ENCODE measurements at places on chromosomes 12 and 14.

GRCh38 chr14:89164168-89165073 lies 252.6 kb downstream of the FOXN3 start:
- peak; percentile 6 for DNase-seq

- DNase-seq, result no peak
Observed at GRCh38 chr12:108210001-108210400, 80.9 kb downstream of the WSCD2 start.

GRCh38 chr12:42017051-42017450 lies 127.6 kb downstream of the GXYLT1 start:
- no peak for DNase-seq

DNA sequence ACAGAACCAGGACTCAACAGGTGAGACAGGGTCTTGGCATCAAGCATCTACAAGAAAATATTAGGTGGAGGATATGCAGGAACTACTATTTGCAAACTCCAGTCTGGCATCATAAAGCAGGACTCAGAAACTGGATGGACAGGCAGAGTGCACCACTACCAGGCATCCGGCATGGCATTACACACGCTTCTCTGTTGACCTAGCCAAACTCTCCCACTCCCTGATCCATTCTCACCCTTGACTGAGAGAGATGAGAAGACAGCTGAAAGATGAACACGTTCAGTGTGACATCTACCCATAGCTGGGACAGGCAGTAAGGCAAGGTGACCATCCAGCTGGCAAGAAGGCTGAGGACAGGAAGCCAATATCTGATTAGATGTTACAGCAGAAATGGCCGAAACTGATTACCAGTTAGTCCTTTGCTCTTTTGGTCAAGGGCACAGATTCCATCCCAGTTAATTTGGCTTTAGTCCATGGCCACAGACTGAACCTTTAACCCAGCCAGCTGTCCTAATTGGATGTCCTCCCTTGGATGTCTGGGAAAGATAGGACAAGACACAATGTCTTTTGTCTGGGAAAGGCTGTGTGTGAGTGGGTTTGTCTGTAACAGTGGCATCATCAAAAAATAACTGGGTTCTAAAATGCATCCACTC lies 71.6 kb downstream of the BBS10 start:
- DNase-seq, result no peak

DNA sequence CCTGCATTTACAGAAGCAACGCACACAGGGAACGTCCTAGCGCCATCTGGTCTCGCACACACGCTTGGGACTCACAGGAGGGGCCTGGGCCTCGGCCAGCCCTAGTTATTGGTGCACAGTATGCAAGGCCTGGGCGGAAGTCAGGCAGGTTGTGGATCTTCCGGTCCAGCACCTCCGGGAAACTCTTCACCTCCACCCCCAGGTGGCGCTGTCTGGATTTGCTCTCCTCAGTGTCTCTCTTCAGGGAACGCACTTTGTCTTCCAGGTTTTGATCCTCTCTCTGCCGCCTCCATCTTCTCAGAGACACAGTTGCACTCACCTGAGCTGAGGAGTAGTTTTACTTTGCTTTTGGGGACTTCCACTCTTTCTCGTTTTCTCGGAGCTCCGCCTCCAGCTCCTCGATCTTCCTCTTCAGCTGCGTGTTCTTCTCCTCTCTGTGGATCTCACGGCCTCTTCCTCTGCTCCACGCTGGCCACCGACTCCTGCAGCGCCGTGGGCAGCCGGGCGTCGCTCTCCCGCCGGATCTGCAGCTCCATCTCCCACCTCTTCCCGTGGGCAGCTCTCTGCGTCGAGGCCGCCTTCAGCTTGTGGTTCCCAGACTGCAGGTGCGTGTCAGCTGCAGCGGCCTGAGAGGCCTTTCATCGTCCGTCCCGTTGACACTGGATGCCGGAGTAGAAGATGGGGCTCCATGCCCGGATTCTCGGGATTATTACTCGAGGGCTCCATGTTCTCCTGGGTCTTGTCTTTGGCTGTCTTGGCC lies 933.8 kb downstream of the TMEM121 start:
- DNase-seq, result no peak

- DNase-seq, result no peak
Observed at GRCh38 chr14:85947461-85948139, 417.7 kb downstream of the FLRT2 start.

DNA sequence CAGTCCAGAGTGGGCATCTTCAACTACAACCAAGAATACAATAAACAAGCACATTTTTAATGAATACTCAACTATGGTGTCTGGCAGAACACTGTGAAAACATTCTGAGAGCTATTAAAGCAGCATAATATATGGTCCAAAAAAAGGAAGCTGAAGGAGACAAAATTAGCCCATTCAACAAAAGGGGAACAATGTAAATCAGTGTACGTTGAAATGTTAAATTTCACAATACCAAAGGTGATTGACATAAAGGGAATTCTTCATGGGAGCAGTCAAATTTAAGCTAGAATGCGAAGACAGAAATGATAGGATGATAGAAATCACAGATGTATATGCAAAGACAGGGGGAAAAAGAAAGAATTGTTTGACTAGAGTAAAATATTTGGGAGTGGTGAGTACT lies 41.3 kb upstream of the SYCP3 start:
- DNase-seq, result peak; percentile 37

- DNase-seq, result no peak
Observed at GRCh38 chr12:96106137-96106536, 70.8 kb upstream of the LTA4H start.

- DNase-seq, result no peak
Observed at GRCh38 chr14:80275208-80275850, 64.0 kb upstream of the DIO2 start.

- DNase-seq, result peak; percentile 59
Observed at GRCh38 chr12:76024942-76025600, 6.5 kb downstream of the PHLDA1 start.

DNA sequence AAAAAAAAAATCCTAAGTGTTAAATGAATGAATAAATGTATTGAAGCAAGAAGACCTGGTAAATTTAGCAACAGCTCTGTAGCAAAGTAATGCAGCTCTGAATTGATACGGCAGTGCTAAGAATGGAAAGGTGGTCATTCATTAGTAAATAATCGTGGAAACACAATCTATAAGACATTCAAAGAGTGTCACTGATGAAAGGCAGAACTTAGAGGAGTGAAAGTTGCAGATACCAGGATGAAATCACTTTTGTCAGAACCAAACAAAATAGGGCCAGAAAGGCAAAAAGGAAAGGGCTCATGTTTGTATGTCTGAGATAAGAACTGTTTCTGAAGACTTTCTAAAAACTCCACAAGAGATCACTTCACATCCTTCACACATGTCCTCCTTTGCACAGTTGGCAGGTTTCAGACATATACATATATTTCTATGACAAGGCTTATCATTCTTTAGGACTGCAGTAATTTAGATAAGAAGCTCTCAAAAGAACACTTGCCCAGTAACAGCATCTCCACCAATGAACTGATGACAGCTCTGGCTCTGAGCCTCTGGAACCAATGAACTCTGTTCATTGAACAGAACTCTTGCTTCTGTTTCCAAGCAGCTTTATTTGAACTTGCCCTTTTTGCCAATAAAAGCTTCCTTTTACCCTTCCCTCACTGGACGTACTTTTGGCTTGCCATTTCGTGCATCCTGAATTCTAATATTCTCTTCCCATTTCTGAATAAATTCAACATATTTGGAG lies 4.2 kb upstream of the LRR1 start:
- DNase-seq, result no peak

GRCh38 chr12:68823696-68824095 lies 15.7 kb downstream of the MDM2 start:
- no peak for DNase-seq

GRCh38 chr14:74955229-74956026 lies at the start of gene PGF:
PGF (minus strand) TSS chr14:74955597; CDS start chr14:74955242, 355 bp downstream.
- peak; percentile 53 for DNase-seq

DNA sequence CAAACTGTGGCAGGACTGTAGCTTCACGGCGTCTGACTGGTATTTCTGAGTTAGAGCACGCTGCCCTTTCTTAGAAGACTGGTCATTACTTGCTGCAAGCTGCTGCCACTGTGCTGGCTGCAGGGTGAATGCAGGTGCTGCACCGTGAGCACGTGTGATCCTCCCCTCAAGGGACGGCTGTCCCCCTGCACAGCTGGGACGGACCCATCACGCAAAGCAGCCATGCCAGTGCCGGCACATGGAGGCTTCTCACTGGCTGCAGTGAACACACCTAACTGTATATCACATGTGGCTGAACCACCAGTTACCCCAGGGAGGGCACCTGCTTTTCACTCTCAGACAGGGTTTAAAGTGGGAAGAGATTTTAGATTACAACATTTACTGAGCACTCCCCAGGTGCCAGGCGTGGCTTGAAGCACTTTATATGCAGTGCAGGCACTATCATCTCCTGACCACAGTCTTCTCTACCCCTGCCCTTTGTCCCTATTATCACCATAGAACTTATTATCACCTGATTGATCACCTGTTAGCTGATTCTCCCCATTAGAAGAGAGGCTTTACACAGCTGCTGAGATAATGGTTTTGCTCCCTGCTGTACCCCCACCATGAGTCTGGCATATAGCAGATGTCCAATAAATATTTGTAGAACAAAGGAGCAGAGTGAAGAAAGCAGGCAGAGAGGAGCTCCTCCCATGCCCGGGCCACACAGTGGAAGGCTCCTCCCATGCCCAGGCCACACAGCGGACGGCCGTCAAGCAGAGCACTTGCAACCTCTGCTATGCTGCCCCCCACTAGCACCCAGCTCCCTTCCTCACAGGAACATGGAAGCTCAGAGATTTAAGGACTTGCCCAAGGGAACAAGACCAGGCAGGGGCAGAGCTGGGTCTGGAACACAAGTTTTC lies 25.9 kb downstream of the SLC25A47 start:
- no peak for DNase-seq

GRCh38 chr12:18861287-18861858 lies 123.5 kb downstream of the CAPZA3 start:
- DNase-seq, result no peak

GRCh38 chr12:23236811-23237210 lies 611.8 kb downstream of the ETNK1 start:
- no peak for DNase-seq

- no peak for DNase-seq
Observed at GRCh38 chr12:98308141-98308540, 207.2 kb upstream of the TMPO start.

- no peak for DNase-seq
Observed at GRCh38 chr12:32066206-32066605, 40.4 kb upstream of the BICD1 start.

DNA sequence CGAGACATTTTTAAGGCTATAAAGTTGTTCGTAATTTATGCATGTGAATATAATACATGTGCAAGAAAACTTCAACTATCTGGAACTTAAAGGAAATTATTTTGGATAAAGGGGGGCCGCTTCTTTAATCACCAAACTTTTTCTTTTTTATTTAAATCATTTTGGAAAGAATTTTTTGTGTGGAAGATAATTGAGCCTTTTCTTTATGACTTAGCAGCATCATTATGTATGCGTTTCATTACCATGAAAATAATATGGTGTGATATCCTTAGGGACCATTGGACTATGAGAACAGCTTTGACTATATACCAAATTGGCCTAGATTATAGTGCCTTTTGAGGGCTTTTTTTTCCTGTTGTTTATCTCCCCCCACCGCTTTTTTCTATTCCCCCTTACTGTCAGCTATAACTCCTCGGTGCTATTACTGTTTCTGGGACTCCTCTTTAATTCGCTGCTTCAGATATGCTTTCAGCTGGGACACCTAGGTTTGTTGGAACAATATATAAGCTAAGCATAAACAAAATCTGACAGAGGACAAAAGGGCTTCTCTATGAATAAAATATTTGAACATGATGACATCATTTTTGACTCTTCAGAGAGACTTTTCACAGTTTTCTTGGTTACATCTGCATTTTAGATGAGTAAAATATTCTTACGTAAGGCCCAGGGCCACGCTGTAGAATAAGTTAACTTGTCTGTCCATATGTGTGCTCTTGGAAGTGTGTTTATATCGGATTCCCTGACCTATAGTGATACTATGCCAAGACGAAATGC lies 392.7 kb downstream of the NPAS3 start:
- DNase-seq, result no peak

DNA sequence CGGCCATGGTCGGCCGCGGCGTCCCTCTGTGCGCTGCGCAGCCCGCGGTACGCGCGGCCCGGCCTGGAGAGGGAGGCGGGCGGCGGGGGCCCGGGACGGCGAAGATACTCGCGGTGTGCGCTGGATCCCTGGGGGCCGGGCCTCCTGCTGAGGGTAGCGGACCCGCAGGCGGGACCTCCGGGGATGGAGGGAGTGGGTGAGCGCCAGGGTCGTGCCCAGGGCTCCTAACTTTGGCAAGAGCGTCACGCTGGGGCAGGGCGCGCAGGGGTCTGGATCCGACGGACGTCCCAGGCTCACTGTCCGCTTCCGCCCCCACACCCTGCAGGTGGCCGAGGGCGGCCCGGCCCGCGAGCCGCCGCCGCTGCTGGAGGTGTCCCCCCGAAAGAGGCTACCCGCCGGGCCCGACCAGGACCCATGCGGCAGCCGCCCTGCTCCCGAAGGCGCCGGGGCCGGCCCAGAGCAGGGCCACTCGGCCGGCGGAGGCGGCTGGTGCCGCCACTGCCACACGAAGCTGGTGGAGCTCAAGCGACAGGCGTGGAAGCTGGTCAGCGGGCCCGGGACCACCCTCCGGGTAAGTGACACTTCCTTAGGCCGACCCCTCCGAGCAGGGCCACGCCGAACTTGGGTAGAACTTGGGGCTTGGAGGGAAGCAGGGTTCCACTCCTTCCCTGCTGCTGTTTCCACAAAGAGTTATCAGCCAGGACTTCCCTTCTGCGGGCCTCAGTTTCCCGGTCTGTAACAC lies 502 bp downstream of the KIF26A start:
- DNase-seq, result no peak

DNA sequence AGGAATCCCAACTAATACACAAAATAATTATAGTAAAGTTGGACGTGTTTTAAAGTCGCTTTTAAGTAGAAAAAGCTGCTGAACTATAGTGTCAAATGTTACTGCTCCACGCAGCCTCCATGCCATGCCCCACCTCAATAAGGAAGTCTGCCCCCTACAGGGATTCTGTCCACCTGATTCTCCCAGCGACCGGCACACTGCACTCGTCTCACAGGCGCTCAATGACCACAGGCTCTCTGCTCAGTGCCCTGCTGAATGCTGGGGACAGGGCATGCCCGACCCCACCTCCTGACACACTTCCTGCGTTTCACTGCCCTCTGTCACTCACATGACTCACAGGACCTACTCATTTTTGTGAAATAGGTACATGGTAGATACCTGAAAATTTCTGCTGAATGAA lies 48.9 kb downstream of the BDKRB1 start:
- DNase-seq, result no peak

DNA sequence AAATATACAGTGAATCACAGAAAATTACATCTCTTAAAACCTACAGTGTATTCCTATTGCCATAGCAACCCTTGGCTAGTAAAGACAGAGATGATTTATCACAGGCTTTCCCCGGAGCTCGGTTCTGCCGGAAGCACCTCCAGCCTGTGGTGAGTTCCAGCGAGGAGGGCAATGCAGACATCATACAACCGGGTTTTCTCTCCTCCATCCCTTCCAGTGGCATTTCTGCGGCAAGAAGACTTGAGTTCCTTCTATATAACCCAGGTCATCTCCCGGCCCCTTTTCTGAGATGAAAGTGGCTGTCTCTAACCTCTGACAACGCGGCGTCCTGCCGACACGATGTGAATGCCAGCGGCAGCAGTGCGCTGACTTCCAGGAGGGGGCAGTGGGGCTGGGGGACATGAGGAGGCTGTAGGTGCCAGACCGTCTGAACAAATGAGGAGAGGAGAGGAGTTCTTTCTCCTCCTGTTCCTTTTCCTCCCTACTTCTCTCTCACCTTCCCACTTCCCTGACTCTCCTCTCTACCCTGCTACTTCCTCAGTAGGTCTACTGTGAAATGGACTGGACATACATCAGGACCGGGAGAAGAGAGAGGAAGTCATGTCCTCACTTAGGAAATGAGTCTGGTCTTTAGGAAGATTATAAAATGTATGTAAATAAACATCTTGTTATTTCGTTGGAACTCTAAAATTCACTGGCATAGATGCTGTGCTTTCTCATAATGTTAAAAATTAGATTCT lies 68.6 kb upstream of the MAX start:
- DNase-seq, result peak; percentile 80
